Vagina (tissue), 2 donors: ENCODE measurements at places on chromosomes 16 and 17.

DNA sequence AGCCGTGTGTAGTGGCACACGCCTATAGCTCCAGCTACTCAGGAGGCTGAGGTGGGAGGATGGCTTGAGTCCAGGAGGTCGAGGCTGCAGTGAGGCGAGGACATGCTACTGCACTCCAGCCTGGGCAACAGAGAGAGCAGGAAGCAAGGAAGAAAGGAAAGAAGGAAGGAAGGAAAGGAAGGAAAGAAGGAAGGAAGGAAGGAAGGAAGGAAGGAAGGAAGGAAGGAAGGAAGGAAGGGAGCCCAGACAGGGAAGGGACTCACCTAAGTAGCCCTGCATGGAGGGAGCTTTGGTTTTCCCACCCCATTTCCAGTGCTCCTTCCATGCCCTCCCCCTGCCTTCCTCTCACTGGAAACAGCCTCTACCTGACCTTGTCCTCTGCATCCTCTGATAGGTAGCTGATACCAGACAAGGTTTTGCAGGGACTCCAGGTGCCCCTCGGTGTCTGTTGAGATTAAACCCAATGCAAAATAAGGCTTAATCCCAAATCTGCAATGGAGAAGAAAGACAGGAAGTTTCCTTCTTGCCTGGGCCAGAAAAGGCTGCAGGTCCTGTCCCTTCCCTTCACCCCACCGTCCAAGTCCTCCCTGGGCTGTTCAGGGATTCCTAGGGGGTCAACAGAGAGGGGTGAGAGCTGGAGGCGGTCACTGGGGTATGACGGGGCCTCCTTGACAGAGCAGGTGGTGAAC lies 21.5 kb upstream of the CA4 start:
- DNase-seq = no peak

DNA sequence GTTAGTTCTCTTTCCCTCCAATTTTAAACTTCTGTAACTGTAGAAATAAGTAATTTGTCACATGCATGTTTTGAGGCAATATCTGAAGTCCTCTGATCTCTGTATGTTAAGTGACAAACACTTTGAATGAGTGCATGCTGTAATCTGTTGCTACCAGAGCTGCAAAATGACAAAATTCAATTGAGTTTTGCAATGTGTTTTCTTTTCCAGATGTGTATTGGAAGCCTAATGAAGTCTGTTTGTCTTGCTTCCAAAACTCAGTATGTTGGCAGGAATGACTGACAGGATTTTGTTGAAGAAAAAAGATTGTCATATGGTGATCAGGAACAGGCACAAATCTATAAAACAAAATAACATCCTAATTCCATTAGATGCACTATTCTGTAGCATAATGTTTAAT lies 561.6 kb upstream of the CDH8 start:
- DNase-seq = no peak

DNA sequence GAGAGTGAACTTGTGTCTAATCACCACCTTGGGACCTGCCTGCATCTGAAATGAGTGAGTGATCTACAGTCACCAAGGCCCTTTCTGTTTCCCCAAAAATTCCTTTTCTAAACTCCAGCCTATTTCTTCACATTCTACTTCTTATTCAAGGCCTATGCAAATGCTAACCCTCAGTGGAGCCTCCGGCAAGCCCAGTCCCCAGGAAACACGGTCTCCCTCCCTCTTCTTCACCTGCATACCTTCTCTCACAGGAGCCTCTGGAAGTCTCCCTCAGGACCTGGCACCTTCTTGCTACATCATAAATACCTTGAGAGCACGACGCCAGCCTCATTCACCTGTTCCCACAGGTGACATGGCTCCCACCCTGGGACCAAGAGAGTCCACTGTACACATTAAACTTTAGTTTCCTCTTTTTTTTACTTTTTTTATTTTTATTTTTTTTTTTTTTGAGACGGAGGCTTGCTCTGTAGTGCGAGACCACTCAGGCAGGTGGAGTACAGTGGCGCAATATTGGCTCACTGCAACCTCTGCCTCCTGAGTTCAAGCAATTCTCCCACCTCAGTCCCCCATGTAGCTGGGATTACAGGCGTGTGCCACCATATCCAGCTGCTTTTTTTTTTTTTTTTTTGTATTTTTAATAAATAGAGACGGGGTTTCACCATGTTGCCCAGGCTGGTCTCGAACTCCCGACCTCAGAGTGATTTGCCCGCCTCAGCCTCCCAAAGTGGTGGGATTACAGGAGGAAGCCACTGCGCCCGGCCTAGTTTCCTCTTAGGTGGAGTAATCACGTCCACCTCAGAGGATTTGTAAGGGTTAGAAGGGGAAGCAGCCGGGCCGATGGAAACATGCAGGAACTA lies 97.3 kb downstream of the ANKRD11 start:
- no peak for DNase-seq

DNA sequence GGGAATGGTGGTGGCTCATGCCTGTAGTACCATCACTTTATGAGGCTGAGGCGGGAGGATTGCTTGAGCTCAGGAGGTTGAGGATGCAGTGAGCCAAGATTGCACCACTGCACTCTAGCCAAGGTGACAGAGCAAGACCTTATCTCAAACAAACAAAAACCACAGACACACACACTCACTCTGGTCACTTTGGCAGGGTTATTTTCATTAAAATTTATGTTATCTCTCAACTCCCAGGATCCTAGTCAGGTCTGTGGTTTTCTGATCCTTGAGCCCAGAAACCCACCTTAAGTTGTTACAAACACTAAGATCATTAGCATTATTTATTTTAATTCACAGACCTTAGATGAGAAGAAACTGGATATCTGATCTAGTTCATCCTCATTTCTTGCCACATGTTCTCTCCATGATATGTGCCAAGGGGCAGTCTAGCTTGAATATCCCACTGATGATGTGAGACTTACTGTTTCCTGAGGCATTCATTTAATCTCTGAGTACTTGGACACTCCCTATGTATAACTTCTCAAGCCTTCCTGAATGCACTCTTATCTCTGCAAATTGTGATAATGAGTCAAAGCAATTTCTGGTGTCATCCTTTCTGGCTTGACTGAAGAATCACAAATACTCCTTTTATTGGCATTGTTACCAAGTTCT lies 9.6 kb downstream of the ABHD15 start:
- no peak for DNase-seq

- no peak for DNase-seq
Measured at GRCh38 chr16:959232-960040, 11.3 kb downstream of the LMF1 start.

GRCh38 chr16:82323171-82323570 lies 153.1 kb upstream of the MPHOSPH6 start:
- DNase-seq = no peak

DNA sequence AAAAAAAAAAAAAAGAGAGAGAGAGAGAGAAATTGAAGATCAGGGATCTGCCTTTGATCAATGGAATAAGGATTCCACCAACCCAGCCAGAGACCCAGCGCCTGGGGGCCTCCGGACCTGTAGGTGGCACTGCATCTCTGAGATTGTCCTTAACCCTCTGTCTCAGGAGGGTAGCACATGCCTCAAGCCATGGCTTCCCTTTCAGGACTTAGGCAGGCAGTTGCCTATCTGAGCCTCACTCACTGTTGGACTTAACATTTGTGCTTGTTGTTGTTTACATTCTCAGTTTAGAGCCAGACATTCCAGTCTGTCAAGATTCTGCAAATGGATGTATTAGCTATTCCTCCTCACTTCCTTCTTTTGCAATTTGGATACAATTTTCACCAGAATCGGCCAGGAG lies 5.1 kb upstream of the SCNN1B start:
- DNase-seq = no peak

GRCh38 chr16:71540-72401 lies 660 bp downstream of the RHBDF1 start:
- DNase-seq = peak; percentile 98

DNA sequence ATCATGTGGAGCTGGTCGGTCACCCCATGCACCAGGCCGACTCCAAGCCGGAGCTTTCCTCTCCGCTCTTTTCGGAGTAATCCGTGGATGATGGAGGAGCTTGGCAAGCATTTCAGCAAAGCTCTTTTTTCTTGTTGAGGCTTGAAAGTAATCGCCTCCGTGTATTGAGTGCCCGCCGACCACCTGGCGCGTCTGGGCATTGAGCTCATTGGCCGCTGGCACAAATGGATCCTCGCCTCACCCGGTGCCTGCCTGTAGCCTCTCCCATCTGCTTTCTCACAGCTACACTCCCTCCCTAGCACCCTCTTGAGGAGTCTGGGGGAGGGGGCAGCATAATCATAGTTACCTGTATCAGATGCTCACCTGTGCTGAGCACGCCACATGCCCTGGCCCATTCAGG lies 148.9 kb downstream of the CMIP start:
- DNase-seq = no peak

- no peak for DNase-seq
Measured at GRCh38 chr16:68466174-68466573, 17.9 kb upstream of the SMPD3 start.

DNA sequence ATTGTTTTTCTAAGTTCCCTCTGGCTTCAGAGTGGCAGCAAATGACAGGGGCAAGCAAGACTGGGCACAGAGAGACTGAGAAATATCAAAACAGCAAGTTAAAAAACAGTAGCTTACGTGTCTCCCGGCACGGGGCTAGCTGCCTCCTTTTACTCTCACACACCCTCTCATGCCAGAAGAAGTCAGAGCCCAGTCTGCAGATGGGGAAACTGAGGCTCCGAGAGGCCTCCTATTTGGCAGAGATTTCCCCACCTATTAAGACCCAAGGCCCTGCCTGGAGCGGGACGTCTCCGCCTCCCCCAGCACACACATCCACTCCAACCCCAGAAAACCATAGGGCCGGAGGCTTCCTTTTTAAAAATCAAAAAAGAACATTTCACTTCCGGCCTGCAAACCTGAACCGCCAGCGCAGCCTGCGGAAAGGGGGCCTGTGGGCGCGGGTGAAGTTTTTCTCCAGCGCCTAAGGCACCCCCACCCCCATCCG lies 832 bp downstream of the CARHSP1 start:
- DNase-seq = no peak

DNA sequence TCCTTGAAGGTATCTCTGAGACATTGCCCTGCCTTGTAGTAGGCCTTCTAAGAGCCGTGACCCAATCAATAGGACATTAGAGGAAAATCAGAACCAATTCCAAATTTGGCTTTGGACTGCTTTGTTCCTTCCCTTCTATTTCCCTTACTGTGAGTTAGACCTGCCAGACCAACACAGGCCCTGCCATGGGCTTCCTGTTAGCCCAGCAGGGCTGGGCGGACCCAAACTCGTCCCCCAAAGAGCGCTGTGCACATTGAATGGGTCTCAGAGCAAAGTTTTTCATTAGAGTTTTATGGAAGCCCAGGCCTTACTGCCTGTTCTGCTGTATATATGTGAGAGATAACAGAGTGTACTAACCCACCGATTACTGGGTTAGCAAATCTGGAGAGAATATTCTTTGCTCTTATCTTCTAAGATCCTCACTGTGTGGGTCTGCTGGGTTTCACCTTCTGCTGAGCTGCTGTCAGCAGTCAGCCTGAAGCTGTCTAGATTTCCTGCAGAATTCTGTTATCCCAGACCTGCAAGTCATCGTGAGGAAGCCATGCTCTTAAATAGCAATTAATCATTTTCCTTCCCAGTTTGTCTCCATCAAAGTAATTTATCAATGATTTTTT lies 5.7 kb downstream of the ARHGAP44 start:
- no peak for DNase-seq

DNA sequence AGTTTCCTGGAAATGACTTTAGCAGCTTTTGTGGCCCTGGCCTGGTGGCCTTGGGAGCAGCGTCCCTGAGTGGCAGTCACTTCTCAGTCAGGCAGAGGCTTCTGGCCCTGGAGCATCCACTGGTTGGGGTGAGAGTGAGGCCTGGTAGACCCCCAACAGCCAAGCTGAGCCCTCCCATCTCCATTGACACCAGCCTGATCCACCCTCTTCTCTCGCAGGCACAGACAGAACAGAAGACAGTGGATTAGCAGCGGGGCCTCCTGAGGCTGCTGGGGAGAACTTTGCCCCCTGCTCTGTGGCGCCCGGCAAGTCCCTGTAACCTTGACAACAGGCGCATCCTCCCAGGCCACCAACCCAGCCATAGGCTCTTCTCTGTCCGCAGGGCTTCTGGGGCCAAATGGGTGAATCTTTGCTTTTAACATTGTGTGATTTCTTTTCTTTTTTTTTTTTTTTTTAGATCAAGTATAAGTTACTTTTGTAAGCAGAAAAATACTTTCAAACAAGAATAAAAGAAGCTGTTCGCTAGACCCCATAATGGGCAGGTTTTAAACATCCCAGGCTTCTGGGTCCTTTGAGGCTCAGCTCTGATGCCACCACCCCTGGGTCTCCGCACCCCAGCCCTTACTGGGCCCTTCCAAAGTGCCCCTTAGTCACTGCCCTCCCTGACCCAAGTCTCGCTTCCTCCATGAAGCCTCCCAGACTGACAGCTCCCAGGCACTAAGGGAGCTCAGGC lies 12.7 kb upstream of the FLYWCH1 start:
- DNase-seq = no peak

GRCh38 chr16:74463888-74464287 lies 42.6 kb upstream of the CLEC18B start:
- no peak for DNase-seq

DNA sequence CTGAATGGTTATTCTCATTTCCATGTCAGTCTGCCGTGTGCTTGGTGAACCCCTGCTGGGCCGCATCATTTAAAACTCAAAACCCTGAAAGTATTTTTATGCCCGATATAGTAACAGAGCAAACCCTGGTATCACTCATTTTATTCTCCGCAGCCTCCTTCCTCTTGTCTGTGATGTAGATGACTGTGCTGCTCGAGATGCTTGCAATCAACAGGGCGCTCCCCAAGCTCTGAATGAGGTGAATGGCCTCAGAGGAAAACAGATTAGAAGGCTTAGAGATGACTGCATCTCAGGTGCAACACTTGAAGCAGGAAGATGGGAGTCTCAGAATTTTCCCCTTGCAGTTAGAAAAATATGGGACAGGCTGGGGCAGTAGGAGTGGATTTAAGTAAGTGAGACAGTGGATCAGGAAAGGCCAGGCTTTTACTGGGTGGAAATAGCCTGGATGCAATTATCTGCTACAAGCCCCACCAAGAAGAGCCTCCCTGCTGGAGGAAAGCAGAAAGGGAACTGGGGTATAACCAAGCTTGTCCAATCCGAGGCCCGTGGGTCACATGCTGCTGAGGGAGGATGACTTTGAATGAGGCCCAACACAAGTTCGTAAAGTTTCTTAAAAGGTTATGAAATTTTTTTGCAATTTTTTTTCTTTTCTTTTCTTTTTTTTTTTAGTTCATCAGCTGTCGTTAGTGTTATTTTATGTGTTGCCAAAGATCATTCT lies 166.9 kb downstream of the CDH13 start:
- no peak for DNase-seq

DNA sequence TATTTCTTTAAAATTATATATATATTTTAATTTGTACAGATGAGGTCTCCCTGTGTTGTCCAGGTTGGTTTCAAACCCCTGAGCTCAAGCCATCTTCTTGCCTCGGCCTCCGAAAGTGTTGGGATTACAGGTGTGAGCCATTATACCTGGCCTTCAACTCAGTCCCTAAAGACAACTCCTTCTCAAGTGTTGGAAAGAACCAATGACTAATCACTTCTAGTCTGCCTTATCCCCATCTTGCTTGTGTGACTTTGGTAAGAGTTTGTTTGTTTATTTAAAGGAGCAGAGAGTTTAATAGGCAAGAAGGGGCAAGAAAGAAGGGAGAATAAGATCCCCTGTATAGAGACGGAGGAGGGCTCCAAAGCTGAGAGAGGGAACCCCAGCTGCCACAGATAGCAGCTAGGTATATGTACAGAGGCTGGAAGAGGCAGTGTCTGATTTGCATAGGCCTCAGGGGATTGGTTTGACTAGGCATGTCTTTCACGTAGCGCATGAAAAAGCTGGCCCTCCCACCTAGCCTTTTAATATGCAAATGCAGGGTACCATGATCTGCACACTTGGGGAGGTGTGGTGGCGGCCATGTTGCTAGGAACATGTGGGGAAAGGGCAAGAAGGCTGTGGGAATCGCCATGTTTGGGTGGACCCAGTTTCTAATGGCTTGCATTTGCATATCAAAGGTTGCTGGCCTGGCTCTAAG lies 21.5 kb downstream of the ABCC1 start:
- no peak for DNase-seq

- no peak for DNase-seq
Measured at GRCh38 chr16:23689442-23690187, 10.9 kb downstream of the PLK1 start.
